Stimulated activated CD4-positive, alpha-beta T cell treated with anti-CD3 and anti-CD28 coated beads, Interleukin-12 subunit alpha, Interleukin-12 subunit beta, amount 100 ng/mL, for 24 hours (primary cell): ENCODE measurements at places on chromosomes 7 and 10.

GRCh38 chr7:32479574-32480200, 10.5 kb downstream of the LSM5 start:
- DNase-seq = no peak

- DNase-seq = no peak
These were observed 16.6 kb downstream of the ACBD5 start for GRCh38 chr10:27223964-27224363.

DNA sequence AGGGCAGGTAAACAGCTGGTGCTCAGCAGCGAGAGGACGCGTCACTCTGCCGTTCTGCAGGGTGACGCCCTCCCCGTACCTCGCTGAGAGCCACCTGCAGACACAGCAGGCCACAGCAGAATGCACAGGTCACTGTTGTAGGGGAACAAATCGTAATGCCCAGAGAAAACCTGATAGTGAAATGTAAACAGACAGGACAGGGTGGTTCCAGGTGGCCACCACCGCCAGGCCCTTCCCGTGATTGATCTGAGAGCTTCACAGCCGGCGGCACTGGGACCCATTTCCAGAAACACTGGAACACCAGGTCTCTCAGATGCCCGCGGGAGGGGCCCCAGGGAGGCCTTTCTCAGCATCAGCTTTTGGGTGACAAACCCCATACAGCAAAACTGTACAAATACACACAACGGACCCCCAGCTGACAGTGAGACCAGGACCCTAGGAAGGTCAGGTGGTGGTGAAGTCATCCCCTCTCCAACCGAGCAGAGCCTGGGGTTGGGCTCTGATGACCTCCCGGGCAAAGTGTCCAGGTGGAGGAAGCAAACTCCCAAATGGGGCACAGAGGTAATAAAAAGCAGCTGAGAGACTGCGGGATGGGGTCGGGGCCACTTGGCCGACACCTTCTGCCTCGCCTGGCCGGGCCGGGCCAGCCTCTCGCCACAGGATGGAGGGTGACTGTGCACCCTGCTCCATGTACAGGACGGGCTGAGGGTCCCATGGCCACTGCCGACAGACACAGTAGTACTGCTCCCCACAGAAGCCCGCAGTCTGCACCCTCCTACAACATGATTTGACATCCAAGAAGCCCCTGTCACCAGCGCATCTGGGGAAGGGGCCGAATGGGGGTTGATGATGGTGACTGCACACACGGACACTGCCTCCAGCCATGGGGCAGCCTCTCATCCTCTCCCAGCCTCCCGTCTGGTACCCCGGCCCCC, 4.6 kb downstream of the BHLHA15 start:
- no peak for DNase-seq

DNA sequence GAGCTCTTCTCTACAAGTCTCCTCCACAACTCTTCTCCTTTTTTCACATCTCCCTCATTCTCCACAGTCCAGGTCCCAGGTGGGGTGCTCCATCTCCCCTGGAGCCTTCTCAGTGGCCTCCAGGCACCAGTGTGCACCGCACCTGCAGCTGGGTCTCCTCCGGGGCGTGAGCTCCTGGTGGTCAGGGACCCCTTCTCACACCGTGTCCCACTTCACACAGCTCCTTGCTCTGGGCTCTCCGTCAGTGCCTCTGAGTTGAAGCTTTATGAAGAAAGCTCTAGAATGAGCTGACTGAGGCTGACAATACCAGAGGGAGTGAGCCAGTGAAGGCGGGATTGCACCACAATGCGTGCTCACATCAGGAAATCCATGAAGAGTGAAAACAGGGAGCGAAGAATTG, 290.2 kb downstream of the DNAJB6 start:
- no peak for DNase-seq

- no peak for DNase-seq
These were observed 7.5 kb downstream of the EMX2 start for GRCh38 chr10:117550076-117550475.

- DNase-seq = no peak
These were observed 7.3 kb upstream of the CCDC6 start for GRCh38 chr10:59913547-59914237.

DNA sequence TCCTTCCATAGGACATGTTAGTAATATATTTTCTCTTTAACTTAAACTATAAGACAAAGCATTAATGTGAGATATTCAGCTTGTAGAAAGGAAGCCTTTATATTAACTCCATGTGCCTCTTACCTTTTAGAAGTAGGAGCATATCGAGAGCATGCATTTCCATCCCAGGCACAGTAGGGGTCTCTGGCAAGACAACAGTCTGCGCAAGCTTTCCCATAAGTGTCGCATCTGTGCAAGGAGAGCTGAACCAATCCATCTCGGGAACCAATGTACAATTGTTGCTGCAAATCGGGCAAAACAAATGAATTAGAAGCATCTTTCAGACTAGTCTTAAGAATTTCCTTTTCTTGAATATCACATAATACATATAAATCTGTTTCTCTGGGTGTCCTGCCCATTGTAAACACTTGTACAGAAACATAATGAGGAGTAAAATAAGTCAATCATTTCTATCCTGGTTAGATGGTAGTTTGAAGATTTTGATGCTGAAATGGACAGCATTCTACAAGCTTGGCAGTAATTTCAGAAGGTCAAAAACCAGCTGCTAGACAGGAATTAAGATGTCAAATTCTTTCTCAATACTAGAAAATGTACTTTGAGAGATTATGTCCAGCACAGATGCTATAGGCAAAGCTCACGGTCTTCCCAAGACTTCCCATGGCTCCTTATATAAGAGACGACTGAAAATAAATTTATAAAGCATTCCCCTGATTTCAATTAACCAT, 171.8 kb downstream of the SEMA3D start:
- DNase-seq = no peak

GRCh38 chr10:87829986-87830729, 12.1 kb upstream of the ATAD1 start:
- DNase-seq = no peak

DNA sequence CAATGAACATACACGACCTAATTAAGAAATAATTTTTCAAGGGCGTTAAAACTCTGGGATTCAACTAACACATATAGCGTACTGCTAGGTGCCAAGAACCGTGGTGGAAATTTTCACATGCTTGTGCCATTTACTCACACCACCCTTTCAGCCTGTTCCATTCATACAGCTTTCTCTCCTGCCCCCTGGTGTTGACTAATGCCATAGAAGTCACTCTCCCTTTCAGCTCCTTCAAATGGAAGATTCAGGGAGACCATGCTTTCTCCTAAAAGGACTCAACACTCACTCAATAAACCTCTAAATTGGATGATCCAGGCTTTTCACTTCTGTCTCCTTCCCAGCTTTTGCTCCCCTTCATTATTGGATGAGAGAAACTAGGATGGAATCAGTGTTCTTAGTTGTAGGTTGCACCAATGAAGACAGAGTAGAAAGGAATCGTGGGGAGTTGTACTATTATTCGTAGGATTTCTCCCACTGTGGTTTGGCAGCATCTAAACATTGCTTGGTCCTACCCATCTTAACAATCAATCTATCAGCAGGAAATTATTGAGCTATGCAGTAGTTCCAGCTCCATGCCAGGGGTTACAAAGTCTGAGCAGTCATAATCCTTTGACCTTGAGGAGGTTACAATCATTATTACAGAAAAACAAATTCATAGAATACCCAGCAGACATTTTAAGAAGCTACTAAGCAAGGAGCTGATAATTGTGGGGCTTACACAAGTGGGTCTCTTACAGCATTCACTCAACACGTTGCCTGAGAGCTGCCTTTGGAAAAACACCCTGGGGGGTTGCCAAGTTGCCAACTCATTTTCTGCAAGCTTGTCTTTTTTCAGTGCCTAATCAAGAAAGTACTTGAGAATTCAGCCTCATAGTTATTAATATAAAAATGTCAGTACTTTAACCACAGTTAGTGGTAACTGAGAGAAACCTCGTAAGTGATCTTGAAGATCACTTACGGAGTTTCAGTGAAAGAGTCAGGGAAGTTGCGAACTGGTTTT, 2.8 kb upstream of the PPP1R3C start:
- DNase-seq = no peak

- no peak for DNase-seq
These were observed 22.4 kb downstream of the MTURN start for GRCh38 chr7:30157204-30157603.

- no peak for DNase-seq
These were observed 47.0 kb downstream of the KCNMA1 start for GRCh38 chr10:77590344-77591237.

GRCh38 chr10:108445746-108446145, 1281.2 kb upstream of the SORCS1 start:
- DNase-seq = no peak

DNA sequence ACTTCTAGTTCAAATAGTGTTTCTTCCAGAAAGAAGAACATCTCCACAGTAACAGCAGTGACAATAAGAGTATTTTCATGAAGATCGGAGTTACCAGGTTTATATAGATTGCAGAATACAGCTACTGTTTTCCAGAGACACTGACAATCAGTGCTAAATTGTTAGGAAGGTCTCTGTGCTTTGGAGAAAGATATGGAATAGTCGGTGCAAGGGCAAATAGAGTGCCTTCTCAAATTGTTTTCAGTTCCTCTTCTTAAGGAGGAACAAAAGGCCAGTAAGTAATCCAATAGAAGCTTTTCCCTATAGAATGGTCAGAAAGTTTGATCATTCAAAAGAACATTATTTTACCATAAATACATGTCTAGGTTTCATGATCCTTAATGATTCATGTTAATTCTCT, 2.6 kb upstream of the KIAA1217 start:
- DNase-seq = no peak

DNA sequence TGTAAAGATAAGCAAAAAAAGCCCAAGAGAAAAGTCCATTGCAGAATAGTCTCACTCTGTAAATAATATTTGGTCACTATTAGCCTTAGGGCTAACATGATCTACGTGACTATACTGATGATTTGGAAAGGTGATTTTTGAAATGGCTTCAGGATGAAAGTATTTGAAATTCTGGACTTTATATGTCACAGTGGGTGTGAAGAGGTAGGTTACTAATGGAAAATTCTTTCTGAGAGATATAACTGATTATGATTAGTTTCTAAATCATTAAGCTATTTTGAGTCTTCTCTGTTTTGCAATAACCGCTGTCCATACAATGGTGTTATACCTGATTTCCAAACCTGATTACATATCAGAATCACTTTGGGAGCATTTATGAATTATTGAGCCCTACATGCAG, 20.1 kb upstream of the HBP1 start:
- DNase-seq = no peak

GRCh38 chr10:43181146-43181545, 42.9 kb downstream of the CSGALNACT2 start:
- no peak for DNase-seq

- no peak for DNase-seq
These were observed 311.1 kb downstream of the HPSE2 start for GRCh38 chr10:98924526-98924925.

GRCh38 chr10:132746801-132747625, 38.9 kb downstream of the NKX6-2 start:
- no peak for DNase-seq

GRCh38 chr10:59310324-59310914, 51.9 kb downstream of the FAM13C start:
- no peak for DNase-seq

DNA sequence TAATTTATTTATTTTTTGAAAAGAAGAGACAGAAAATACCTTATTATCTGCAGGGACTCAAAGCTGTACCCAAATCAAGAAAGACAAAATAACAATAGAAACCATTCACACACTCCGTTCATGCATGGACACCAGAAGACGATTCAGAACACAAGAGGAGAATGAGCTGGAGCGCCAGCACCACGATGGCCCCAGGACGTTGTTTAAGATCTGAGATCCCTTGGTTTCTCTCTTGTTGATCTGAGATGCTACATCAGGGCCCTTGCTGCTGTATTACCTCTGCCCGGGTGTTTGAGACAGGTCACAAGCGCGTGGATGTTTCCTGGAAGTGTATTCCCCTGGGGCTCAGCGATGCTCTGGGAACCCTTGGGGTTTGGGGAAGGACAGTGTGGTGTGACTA, 46.8 kb downstream of the CHST3 start:
- no peak for DNase-seq

DNA sequence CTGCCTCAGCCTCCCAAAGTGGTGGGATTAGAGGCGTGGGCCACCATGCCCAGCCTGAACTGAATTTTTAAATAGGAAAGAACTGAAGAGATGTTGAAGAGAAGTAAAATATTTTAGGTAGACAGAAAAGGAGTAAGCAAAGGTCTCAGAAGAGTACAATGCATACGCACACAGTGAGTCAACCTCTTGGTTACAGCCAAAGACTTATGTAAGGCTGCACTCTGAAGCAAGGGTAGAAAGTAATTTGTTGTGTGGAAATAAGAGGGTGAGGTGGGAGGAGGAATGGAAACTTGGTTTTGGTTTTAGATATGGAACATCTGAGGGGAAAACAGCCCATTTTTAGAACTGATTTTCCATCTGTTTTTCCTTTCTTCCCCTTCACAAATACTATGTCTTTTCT, 17.6 kb downstream of the KRIT1 start:
- no peak for DNase-seq

DNA sequence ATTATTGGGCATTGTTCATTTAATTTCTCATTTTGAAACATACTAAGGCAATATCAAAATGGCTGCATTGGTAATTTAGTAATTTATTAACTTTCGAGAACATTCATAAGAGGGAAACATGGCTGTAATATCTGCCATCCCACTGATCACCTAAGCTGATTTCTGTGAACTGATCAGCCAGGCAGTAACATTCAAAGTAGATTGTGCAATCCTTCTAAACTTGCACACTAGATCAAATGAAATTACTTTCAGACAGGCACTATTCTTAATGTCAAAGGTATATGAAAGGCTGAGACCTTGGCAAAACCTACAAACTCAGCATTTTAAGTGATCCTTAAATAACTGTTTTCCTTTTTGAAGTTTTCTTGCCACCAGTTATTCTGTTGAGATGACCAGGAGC, 290.7 kb downstream of the CACNA2D1 start:
- DNase-seq = no peak

- DNase-seq = no peak
These were observed 890.3 kb upstream of the AUTS2 start for GRCh38 chr7:68707958-68708357.

- DNase-seq = no peak
These were observed 90.3 kb downstream of the TRRAP start for GRCh38 chr7:98968621-98969020.

GRCh38 chr10:126080291-126080825, 184.0 kb downstream of the FANK1 start:
- no peak for DNase-seq

DNA sequence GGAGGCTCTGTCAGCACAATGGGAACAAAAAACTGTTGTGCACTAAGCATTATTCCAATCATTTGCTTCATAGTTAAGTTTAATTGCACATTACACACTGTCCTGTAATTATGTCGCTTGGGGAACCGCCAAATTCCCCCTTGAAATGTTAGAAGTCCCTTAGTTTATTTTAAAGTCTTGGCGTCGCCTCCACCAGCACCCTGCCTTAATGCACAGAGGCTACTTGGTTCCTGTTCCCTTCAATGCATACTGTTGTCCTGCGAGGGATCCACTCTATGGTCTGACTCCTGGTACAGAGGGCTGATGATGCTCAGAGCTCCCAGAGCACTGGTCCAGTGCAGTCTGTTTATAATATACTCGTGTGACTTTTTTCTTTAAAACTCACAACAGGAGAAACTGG, 330.7 kb downstream of the ELMO1 start:
- DNase-seq = no peak
